Right renal cortex interstitium (tissue), 3 donors: ENCODE measurements at places on chromosomes 16 and 17. TPM values are rescaled to one million over a fixed set of nuclear protein-coding genes. Genes with fewer than 3 reads are reported as not detected.

SALL1 gene
- polyA plus RNA-seq = 97.3 TPM

ITGB4 gene
- polyA plus RNA-seq = 10.8 TPM

GAST gene
- polyA plus RNA-seq = not detected

KRT33B gene
- polyA plus RNA-seq = not detected

KRTAP2-3 gene
- not detected for polyA plus RNA-seq

KLHL10 gene
- polyA plus RNA-seq = 0.24 TPM

KRTAP1-1 gene
- polyA plus RNA-seq = not detected

ITGAD gene
- 0.21 TPM for polyA plus RNA-seq

KRTAP4-1 gene
- polyA plus RNA-seq = not detected

PRSS27 gene
- 1.2 TPM for polyA plus RNA-seq

NACA2 gene
- 3.4 TPM for polyA plus RNA-seq

MFSD6L gene
- polyA plus RNA-seq = 3.5 TPM

KCNG4 gene
- polyA plus RNA-seq = not detected
